ENCODE measurements at places on chromosomes 16 and 17.
A peak's percentile ranks its signal among the peaks of the same experiment; 100 is the strongest.

DNA sequence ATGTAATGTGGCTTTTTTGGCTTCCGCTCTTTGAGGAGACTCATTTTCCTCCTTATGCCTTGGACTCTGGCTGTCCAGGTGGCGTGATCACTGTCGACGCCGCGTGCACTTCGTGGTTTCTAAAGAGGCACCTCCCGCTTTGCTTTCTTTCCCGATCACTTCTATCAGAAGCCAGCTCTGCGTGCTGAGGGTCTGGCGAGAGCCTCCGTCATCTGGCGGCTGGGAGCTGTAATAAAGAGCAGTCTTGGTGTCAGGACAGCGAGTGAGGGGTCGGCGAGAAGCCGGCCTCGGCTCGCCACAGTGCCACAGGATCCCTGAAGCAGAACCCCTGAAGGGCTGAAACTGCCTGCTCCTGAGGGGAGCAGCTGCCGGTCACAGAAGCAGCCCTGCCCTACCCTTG is 7.4 kb downstream of the ZNF750 start:
- no peak for DNase-seq

DNA sequence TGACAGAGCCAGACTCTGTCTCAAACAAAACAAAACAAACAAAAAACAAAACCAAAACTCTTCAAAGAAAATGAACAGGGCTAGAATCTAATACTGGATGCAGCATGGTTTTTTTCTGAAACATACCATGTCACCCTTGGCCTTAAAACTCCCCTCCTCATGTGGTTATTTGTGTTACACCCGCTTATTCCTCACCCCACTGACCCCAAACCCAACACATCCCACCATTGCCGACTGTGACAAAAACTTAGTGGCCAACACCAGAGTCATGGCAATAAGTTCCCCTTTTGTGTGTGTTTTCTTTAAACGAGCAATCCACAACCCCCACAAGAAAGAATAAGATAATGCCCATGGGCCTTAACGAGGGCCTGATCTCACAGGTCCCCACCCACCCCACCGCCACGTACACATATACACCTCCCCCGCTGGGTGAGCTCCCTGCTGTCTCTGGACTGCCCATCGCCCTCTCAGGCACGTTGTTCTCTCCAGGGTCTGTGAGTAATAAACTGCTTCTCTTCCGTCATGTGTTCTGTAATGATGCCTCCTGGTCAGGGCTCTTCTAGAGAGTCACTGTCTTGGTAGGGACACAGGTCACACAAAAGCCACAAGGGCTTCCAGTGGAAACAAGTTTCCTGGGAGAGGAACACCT is 16.8 kb upstream of the ENGASE start:
- DNase-seq: no peak

DNA sequence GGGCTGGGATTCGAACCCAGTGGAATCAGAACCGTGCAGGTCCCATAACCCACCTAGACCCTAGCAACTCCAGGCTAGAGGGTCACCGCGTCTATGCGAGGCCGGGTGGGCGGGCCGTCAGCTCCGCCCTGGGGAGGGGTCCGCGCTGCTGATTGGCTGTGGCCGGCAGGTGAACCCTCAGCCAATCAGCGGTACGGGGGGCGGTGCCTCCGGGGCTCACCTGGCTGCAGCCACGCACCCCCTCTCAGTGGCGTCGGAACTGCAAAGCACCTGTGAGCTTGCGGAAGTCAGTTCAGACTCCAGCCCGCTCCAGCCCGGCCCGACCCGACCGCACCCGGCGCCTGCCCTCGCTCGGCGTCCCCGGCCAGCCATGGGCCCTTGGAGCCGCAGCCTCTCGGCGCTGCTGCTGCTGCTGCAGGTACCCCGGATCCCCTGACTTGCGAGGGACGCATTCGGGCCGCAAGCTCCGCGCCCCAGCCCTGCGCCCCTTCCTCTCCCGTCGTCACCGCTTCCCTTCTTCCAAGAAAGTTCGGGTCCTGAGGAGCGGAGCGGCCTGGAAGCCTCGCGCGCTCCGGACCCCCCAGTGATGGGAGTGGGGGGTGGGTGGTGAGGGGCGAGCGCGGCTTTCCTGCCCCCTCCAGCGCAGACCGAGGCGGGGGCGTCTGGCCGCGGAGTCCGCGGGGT is at the start of gene CDH1:
CDH1 (plus strand) TSS at position 247 of the 684 bp plus-strand sequence; CDS start at position 371, 124 bp downstream.
- peak; percentile 70 for DNase-seq

DNA sequence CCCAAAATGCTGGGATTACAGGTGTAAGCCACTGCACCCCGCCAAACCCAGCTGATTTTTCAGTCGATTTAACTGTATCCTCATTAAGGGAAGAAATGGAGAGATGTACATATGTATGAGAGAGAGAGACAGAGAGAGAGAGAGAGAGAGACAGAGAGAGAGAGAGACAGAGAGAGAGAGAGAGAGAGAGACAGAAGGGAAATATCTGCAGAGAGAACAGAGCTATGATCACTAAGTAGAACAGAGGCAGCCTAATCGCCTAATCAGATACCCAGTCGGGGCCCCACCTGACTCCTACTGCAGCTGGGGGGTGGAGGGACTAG is 70.0 kb downstream of the RBBP6 start:
- no peak for DNase-seq

- DNase-seq: no peak
These were observed 13.6 kb downstream of the MAP3K3 start for GRCh38 chr17:63635787-63636186.

DNA sequence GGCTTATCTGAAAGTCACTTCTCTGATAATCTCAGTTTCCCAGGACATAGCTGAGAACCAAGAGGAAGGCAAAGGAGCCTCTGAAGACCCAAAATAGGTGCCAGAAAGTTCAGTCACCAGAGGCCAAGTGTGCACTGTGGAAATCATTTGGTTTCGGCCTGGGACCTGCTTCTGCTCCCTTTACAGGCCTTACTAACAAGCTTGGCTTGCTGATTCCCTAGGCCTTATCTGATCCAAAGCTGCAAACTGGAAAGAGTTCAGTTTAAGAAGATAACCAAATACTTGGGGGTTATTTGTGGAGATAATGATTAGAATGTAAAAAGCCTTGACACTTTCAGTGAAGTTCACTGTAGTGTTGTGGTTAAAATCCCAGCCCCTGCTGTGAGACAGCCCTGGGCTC is 17.0 kb downstream of the ITGA3 start:
- DNase-seq: no peak

- DNase-seq: no peak
These were observed 27.4 kb downstream of the BCO1 start for GRCh38 chr16:81265658-81266451.

DNA sequence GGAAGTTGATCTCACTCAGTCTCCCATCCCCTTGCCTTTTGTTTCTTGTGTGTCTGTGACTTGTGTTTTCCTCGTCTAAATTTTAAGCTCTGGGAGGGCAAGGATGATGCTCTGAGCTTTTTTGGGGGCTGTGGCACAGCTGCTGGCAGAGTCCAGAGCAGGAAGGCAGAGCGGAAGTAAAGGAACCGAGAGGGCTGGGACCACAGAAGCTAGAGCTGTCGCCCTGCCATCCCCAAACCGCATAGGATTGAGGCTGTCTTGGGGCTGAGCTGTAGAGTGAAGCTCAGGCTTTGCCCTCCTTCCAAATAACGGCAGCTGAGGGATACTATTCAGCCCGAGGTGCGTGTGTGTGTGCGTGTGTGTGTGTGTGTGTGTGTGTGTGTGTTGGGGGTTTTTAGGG is 3.8 kb upstream of the DNAH2 start:
- DNase-seq: no peak

DNA sequence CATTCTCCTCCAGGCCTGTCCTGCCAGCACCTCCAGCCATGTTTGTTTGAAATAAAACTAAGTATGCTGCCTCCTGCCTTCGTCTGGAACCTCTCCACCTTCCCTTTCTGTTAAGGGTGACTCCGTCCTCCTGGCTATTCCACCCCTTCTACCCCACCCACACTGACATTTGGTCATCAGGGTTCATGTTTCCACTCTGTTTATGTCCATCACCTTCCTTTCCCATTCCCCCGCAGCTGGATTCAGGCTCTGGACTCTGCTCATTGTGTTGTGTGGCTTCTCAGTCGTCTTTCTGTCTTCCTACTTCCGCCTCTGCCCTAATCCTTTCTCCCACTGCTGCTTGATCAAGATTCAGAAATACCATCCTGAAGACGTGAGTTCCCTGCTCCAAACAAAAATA is 28.6 kb downstream of the EPN2 start:
- no peak for DNase-seq

DNA sequence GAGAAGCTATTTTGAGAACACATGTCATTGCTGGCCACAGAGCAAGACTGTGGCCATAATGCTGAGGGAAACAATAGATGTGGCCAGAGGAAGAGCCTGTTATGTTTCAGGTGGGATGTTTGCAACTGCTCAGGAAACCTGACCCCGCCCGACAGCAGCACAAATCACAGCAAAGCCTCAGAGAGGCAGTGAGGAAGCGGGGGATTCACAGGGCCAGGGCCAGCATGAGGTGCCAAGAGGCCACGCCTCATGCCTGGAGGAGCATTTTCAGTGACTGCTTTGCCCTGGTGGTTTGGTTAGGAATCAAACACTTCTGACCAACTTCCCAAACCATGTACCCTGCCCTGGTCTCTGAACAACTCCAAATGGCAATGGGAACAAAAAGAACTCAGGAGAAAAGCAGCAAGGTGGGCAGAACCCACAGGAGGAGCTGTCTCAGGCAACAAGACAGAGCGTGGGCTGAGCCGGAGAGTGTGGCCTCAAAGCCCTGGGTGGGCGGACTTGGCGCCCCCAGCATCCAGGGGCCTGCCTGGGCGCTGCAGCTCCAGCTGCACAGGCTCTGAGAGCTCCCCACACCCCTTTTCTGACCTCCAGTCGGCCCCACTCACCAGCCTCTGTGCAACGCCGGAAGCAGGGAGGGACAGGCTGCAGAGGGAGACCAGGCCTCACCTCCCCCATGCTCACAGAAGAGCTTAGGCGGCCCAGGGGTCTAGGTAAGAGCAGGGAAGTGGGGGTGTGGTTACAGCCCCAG is 20.6 kb downstream of the HIC1 start:
- DNase-seq: peak; percentile 58

GRCh38 chr17:64024781-64025731 is 4.6 kb upstream of the ICAM2 start:
- DNase-seq: peak; percentile 76

DNA sequence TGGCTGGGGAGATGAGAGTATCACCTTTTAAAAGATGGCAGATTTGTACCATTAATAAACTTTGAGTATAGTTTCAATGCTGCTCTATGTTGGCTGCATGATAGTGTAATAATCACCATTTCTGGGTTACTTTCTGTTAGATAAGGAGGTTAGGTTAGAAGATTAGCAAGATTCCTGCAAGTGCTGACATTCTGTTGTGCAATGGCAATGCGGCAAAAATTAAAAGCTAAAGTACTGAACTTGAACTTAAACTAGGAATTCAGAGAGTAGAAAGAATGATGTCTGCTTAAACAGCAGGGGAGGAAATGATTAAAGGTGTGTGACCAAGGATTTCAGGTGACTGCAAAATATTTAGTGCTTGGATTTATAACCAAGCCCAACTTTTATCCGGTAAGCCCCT is 399.8 kb upstream of the MON1B start:
- no peak for DNase-seq

GRCh38 chr16:73198481-73198880 is 150.6 kb upstream of the ZFHX3 start:
- no peak for DNase-seq

GRCh38 chr17:71413935-71414334 is 706.9 kb upstream of the SOX9 start:
- DNase-seq: no peak

Measured in activated CD4-positive, alpha-beta T cell treated with anti-CD3 and anti-CD28 coated beads, Interleukin-2, amount 10 ng/mL, durations not matched to agents 24 days and 14 days (primary cell).